ENCODE measurements at places on chromosomes 6 and 20.

GRCh38 chr20:8133310-8133768, 1.3 kb downstream of the PLCB1 start:
- no peak for DNase-seq

DNA sequence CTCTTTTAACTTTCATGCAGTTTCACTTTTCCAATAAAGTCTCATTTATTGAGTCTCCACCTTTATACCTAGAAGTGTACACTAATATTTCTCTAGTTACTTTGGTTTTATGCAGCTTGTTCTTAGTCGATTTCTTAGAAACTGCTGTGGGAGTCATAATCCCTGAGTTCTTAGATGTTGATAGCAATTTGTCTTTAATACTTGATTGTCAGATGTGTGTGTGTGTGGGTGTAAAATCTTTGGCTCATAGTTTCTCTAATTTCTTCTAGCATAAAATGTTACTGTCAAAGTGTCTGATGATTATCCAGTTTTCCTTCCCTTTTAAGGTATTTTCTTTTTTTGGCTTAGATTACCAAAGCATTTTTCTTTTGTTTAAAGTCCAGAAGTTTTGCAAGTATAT, 473.8 kb upstream of the PTCHD4 start:
- DNase-seq, result no peak

GRCh38 chr6:30152016-30152673, 8.9 kb downstream of the TRIM10 start:
- no peak for DNase-seq

- no peak for DNase-seq
Observed at GRCh38 chr6:166498228-166498627, 88.2 kb downstream of the RAMACL start.

DNA sequence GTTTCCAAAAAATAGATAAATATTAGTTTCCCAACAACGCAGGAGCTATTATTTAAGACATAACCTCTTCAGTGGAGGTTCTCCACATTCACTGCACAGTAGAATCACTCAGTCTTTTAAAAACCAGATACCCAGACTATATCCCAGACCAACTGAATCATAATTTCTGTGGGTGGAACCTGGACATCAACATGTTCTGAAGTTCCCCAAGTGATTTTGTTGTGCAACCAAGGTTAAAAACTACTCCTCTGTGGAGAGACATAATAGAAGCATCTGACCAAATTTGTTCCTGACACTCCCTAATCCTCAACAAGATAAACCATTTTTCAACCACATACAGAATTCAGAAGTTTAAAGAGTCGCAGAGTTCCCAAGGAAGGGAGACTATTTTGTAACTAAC, 42.3 kb downstream of the STK38 start:
- DNase-seq, result no peak

DNA sequence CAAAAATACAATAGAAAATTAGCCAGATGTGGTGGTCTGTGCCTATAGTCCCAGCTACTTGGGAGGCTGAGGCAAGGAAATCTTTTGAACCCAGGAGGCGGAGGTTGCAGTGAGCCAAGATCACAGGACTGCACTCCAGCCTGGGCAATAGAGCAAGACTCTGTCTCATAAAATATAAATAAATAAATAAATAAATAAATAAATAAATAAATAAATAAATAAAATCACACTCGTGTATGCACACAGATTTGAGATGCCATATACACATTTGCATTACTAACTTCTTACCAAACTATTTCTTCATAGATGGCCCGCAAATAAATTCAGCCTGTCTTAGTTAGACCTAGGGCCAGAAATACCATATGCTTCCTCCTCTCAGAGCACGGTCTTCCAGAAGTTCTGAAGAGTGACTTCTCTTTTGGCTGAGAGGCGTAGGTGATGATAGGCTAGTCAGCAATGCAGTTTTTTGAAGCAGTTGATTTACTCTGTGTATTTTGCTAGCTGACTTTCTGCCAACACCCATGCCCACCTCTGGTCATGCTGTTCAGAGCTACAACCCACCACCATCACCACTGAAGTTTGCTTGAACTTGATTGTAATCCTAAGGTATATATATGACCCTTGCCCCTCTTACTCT, 150.1 kb downstream of the SASH1 start:
- no peak for DNase-seq

DNA sequence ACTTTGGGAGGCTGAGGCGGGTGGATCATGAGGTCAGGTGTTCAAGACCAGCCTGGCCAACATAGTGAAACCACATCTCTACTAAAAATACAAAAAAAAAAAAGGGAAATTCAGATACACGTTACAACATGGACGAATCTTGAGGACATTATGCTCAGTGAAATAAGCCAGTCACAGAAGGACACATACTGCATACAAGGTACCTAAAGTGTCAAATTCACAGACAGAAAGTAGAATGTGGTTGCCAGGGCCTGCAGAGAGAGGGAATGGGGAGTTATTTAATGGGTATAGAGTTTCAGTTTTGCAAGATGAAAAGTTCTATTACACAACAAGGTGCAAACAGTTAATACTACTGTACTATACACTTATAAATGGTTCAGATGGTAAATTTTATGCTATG, 75.1 kb downstream of the SNX5 start:
- DNase-seq, result no peak

DNA sequence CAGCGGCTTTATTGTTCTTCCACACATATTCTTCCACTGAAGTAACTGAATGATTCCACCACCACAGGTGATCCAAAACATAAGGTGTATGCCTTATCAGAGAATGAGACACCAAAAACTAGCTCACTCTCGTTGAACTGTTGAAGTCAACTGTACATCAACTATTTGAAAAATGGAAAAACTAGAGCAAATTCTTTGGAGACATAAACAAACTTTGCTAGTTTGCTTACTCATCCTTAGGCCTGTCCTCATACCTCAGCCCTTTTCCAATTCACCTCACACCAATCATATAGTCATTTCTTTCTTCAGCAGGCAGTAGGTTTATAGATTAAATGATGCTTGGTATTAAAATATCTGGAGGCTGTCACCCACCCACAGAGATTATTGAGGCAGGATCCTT, 77.1 kb upstream of the RNF217 start:
- no peak for DNase-seq

GRCh38 chr6:157688275-157688959, 134.6 kb upstream of the SNX9 start:
- no peak for DNase-seq

- no peak for DNase-seq
Observed at GRCh38 chr6:27758491-27758890, 153.7 kb downstream of the OR2B2 start.

GRCh38 chr6:136487759-136488425, 62.3 kb downstream of the MAP7 start:
- no peak for DNase-seq

GRCh38 chr6:3671382-3671781, 80.1 kb downstream of the PXDC1 start:
- no peak for DNase-seq

GRCh38 chr6:113742342-113742741, 114.8 kb upstream of the MARCKS start:
- DNase-seq, result no peak

GRCh38 chr20:24818056-24818455, 131.0 kb upstream of the CST7 start:
- DNase-seq, result no peak

- no peak for DNase-seq
Observed at GRCh38 chr6:153125032-153125431, 6.0 kb downstream of the RGS17 start.

Measured in vagina (tissue), 2 donors.